Lung microvascular endothelial cell (primary cell): ENCODE measurements at places on chromosomes 16 and 17.

DNA sequence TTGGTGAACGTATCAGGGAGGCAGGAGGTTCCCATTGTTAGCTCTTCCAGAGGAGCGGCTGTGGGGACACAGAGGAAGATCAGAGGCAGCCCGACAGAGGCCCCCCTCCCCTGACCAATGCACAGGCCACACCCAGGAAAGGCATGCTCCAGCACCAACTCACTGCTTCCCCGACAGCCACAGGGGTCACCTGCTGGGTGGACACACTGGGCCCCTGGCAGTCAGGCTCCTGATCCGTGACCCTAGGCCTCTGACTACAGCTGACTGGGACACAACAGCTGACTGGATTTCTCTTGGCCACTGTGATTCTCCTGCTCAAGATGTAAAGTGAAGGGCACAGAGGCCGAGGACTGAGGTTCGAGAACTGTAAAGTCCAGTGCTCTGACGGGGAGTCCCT is 63.5 kb downstream of the IL21R start:
- peak; percentile 44 for DNase-seq

- no peak for DNase-seq
These were observed 12.0 kb upstream of the KRT19 start for GRCh38 chr17:41539979-41540701.

DNA sequence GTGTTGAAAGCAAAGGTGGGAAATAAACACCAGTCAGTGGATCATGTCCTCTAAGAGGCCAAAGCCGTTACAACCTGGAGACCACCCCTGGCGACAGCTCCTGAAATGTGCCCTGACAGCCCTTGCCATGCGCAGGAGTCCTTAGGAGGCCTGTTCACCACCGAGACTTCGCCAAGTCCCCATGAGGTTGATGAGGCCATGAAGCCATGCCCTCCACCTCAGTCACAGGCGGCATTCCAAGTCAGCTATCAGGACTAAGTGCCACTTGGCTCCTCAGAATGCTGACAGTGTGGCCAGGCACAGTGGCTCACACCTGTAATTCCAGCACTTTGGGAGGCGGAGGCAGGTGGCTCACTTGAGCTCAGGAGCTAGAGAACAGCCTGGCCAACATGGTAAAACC is 27.1 kb downstream of the ADAM11 start:
- DNase-seq = no peak

GRCh38 chr16:1950559-1950958 is 3.9 kb downstream of the RPL3L start:
- DNase-seq = no peak

DNA sequence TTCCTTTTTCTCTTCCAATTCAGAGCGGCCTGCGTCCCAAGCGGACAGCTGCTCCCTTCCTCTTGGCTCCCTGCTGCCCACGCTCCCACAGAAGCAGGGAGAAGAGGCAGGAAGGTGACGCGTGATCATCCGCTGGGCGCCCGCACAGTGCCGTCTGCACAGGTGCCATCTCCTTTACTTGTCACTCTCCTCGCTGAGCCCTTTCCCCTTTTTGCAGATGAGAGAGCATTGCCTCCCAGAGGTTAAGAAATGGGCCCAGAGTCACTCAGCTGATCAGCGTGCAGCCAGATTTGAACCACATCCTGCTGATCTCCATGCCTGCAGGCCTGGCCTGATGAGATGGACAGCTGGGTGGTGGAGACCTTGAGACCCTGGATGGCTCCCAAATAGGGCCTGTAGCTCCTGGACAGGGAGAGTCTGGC is 299.8 kb downstream of the SEC14L1 start:
- no peak for DNase-seq

DNA sequence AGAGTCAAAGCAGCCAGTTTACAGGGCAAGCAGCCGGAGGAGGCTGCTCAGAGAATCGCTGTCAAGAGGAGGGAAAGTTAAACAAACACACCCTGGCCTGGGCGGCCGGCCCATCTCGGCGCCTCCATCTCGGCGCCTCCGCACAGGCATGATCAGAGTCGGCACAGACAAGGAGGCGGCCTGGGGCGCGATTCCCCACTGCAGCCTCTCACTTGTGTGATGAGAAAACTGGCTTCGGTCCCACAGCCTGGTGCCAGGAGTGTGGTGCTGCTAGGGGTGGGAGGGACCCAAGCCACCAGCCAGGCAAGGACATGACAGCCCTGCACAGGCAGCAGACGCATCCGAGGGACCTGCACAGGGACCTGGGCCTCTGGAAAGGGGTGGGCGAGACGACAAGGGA is 17.7 kb downstream of the SLC38A10 start:
- DNase-seq = no peak

GRCh38 chr17:49985310-49985990 is 9.6 kb downstream of the DLX3 start:
- DNase-seq = no peak

DNA sequence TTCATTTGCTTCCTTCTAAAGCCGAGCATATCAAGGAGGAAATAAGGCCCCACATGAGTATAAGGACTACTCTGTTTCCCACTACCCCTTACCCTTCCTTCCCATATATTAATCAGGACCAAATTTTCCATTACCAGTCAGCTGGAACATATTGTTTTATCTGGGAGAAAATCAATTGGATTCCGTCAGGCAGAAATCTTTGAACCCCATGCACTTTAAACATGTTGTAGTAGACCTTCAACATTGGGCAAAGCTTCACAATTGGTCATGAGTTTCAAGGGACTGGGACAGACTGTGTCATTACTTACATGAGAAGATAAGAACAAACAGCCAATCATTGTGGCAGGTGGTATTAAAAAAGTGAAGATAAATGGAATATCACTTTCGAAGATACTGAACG is 70.3 kb downstream of the ABCA8 start:
- no peak for DNase-seq

DNA sequence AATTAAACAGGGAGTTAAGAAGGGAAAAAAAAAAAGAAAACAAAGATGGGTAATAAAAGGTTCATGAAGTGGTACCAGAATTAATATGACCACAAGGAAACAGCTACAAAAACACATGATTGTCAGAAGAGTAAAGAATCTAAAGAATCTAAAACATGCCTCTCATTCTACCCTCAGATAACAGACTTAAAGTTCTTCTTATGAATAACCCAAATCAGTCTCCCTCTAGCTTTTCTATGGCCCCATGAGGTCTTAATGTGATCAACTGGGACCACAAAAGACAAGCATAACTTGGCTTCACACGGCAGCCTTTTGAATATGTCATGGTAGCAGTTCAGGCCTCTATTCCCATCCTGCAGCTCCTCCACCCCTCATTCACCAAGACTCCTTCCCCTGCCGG is 6.9 kb downstream of the MYH10 start:
- DNase-seq = no peak

- no peak for DNase-seq
These were observed 167.2 kb downstream of the CYB561 start for GRCh38 chr17:63278728-63279442.

DNA sequence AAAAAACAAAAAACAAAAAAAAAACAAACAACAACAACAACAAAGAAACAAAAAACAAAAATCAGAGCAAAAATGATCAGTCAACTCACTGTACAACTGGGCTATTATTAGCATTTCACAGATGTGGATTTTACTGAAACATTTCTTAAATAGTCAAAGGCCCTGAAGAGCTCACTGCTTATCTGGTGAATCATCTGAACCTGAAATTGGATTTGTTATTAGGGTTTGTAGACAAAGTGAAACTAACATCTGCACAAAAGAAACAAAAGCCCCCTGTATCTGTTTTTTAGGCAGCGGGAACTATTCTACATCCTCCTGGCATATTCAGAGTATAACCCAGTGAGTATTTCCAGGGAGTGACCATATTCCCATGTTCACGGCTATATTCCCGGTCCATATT is 32.6 kb upstream of the KSR1 start:
- no peak for DNase-seq

DNA sequence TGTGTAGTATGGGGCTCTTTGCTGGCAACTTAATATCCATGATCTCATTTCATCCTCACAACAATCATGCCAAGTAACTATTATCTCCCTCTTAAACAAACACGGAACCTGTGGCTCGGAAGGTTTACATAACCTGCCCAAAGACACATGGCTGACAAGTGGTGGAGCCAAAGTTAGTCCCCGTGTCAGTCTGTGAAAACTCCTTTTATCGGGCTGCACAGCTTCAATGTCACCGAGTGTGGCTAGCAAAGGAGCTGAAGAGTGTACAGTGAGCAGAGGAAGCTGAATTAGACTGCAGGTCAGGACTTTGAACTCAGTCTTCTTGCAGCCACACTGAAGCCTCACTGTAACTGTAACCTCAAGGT is 80.3 kb downstream of the PARN start:
- DNase-seq = peak; percentile 55

GRCh38 chr16:65786916-65787315 is 579.6 kb upstream of the CDH5 start:
- no peak for DNase-seq

DNA sequence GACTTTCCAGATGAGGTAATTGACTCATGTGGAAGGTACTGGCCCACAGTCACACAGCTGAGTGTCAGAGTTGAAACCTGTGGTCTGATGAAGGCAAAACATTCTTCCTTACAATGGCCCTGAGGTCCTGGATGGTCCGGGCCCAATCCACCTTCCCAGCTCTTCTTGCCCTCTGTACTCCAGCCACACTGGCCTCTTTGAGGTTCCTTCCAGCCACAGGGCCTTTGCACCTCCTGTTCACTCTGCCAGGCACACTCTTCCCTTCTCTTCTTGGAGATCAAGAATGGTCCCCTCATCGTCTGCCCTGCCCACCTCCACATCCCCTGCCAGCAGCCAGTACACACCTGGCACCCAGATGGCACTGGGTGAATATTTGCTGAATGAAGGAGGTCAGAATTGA is 6.5 kb upstream of the PEMT start:
- DNase-seq = no peak

GRCh38 chr17:40113907-40114245 is 7.9 kb upstream of the MSL1 start:
- no peak for DNase-seq

GRCh38 chr17:2271985-2272702 is 31.4 kb downstream of the SMG6 start:
- no peak for DNase-seq

GRCh38 chr16:10039220-10040096 is 142.8 kb downstream of the GRIN2A start:
- DNase-seq = no peak

DNA sequence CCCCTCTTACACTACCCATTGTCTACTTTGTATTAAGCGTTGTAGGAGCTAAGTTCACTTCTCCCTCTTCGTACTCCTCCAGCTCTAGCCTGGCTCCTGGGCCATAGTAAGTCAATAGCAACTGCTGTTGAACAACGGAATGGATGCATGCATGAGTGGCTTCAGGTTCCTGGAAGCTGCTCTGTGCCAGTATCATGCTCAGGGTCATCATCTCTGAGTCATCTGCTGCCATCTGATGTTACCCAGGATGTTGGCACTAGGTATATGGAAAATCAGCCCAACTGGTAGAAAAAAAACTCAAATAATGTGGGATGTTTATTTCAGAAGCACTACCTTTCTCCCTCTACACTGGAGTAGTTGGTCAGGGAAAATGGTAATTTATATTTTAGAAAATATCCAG is 536.8 kb downstream of the NPIPA7 start:
- no peak for DNase-seq

DNA sequence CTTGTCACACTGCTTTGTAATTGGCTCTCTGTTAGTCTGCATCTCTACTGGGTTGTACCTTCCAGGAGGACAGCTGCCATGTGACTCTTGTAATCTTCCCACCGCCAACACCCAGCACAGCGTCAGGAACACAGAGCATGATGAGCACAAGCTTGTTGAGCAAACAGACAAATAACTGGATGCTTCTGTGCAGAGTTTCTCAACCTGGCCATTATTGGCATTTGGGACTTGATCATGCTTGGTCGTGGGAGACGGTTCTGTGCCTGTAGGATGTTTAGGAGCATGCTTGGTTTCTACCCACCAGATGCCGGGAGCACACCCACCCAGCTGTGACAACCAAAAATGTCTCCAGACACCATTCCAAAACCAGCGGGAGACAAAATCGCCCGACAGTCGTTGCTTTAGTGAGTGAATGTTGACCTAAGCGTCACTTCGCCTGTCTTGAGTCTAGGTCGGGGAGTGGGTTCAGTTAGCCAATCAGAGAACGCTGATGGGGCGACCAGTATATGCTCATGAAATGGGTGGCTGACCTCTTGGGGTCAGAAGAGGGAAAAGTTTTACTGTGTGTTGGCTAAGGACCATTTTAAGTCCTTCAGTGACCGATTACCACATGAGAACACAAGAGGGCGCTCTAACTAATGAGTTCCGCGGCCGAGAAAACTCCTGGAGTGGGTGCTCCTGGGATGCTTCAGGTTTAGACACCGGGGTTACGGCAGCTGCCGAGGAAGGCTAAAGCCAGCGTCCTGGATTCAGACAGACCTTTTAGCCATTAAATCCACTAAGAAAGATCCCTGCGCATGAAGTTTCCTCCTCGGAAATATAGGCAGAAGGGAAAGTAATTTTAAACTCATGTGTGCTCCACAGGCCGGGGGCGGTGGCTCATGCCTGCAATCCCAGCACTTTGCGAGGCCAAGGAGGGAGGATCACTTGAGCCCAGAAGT is 57.8 kb upstream of the TEX2 start:
- DNase-seq = peak; percentile 86

DNA sequence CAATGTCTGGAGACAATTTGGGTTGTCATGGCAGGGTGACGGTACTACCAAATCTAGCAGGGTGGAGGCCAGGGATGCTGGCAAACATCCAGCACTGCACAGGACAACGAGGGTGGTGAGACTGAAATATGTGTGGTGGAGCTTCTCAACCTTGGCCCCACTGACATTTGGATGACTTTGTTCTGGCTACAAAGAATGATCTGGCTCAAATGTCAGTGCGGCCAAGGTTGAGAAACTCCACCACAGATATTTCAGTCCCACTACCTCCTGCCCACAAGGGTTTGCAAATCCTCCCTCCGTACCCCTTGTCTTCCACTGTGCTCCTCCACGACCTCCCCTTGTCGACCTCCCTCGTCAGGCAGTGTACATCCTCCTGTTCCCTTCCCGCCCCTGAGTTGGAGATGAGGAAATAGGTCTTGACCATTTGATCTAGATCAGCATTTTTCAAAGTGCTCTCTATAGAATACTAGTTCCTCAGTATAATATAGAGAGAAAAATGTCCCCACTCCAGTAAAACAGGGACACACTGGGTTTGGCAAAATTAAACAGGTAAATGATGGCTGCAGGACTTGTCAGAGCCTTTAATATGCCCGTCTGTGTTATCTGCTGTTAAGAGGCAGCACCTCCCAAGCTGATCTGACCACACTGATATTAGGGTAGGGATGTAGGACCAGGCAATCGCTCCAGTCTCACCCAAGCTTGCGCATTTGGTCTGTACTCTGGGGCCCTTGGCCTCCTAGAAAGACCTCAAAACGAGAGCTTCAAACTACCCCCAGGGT is 6.8 kb downstream of the OSGIN1 start:
- no peak for DNase-seq
